Ecto neural progenitor cell (in vitro differentiated cells): ENCODE measurements at places on chromosomes 12 and 14.

DNA sequence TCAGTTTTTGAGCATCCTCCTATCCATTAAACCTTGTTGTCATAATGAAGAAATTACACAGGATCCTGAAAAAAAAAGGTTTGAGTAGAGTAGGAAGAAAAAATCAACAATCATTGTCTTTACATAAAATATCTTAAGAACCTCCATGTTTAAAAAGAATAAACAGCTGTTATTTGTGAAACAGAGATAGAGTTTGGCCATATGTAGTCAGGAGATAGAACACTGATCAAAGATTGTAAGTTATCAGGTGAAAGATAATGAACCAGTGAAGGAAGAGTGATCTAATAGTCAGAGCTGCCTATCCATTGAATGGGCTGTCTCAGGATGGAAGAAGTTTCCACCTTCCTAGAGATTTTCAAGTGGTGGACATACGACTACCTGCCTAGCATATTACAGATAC is 397.1 kb downstream of the SOX5 start:
- DNase-seq: no peak

GRCh38 chr14:52031781-52032180 is 37.1 kb downstream of the NID2 start:
- no peak for DNase-seq

DNA sequence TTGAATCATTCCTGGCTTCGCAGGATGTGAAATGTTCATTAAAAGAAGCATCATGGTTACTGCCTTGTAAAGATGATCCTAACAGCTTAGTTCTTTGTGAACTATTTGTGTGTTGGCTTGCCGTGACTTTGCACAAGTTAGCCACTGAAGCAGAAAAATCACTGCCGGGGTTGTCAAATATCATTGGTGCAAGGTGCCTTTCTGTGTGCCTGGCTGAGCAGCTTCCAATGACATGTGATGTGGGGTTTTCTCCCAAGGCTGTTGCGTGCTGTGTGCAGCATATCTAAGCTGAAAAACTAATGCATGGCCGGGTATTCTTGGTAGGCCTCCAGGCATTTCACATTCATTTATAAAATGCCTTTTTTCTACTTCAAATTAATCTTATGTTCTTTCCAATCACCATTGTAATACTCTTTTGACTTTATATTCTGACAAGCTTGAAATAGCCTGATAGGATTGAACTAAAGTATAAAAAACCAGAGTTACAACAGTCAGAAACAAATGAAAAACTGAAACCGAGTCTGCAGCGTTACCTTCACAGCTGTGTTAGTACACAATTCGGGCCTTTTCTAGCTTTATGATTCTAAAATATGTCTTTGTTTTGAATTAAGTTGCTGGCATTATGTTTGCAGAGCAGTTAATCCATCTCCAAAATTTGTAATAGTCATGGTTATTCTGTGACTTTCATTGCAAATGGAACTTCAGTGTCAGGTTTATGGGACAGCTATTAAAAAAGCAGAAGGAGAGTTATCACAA is 222.1 kb downstream of the SYT1 start:
- no peak for DNase-seq

- no peak for DNase-seq
Measured at GRCh38 chr12:51247523-51248206, 9.0 kb downstream of the DAZAP2 start.

DNA sequence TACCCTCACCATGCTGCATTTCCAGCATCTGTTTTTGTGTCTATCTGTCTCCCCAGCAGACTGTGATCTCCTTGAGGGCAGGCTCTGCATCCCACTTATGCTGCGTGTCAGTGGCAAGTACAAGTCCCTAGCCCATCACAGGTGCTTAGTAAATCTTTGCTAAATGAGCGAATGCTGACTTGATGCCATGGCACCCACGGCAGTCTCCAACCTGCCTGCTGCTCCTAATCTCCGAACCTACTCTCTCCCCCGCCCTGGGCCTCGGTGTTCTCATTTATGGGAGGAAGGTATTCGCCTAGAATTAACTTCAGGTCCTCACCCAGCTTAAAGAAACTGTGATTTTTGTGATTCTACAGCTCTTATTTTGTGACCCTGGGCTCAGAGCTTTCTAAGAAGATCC is 109.9 kb downstream of the PRMT8 start:
- no peak for DNase-seq

DNA sequence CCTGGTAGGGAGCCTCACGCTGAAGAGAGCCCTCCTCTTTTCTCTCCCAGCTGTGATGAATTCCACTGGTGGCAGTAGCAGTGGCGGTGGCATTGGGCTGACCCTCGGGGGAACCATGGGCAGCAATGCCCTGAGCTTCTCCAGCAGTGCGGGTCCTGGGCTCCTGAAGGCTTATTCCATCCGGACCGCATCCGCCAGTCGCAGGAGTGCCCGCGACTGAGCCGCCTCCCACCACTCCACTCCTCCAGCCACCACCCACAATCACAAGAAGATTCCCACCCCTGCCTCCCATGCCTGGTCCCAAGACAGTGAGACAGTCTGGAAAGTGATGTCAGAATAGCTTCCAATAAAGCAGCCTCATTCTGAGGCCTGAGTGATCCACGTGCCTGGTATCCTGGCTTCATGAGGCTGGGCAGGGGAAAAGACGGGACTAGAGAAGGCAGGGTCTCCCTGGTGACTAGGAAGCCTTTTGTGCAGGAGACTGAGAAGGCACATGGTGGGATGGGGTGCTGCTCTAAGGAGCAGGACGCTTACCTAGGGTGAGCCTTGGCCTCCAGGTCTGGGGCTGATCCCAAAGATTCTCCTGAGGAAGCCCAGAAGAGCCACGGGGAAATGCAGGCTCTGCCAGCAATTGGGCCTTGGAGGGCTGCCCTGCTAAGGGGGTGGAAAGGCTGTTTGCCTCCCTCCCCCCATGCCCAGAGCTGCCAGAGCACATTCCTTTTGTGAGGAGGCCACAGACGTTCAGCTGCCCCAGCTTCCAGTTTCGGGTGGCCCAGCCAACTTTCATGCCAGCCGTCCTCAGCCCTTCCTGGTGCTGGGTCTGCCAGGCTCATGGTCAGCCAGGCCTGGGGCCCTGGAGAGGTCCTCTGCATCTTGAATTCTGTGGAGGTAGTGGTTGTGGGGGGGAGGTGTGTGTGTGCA is 15.8 kb downstream of the KRT7 start:
- DNase-seq: no peak

DNA sequence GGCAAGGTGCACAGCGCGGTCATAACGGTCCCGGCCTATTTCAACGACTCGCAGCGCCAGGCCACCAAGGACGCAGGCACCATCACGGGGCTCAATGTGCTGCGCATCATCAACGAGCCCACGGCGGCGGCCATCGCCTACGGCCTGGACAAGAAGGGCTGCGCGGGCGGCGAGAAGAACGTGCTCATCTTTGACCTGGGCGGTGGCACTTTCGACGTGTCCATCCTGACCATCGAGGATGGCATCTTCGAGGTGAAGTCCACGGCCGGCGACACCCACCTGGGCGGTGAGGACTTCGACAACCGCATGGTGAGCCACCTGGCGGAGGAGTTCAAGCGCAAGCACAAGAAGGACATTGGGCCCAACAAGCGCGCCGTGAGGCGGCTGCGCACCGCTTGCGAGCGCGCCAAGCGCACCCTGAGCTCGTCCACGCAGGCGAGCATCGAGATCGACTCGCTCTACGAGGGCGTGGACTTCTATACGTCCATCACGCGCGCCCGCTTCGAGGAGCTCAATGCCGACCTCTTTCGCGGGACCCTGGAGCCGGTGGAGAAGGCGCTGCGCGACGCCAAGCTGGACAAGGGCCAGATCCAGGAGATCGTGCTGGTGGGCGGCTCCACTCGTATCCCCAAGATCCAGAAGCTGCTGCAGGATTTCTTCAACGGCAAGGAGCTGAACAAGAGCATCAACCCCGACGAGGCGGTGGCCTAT is 875 bp downstream of the HSPA2 start:
- no peak for DNase-seq

- no peak for DNase-seq
Measured at GRCh38 chr12:91551927-91552326, 369.3 kb upstream of the DCN start.
